NCI-H510A (cell line): ENCODE measurements at places on chromosomes 3 and 15.

GRCh38 chr3:154398084-154398967 lies 31.7 kb downstream of the GPR149 start:
- DNase-seq, result no peak

- DNase-seq, result no peak
Measured at GRCh38 chr3:102129760-102130608, 280.7 kb downstream of the NFKBIZ start.

DNA sequence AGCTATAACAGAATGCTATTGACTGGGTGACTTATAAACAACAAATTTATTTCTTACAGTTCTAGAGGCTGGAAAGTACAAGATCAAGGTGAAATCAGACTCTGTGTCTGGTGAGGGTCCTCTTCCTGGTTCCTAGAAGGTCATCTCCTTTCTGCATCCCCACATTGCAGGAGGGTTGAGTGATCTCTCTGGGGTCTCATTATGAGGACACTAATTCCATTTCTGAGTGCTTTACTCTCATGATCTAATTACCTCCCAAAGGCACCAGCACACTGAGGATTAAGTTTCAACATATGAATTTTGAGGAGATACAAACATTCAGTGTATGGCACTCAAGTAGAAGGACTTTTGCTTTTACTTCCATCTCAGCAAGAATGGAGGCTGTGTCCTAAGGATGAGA lies 534.1 kb upstream of the KCNMB2 start:
- DNase-seq, result no peak

- no peak for DNase-seq
Measured at GRCh38 chr3:8713901-8714759, 19.5 kb upstream of the CAV3 start.

DNA sequence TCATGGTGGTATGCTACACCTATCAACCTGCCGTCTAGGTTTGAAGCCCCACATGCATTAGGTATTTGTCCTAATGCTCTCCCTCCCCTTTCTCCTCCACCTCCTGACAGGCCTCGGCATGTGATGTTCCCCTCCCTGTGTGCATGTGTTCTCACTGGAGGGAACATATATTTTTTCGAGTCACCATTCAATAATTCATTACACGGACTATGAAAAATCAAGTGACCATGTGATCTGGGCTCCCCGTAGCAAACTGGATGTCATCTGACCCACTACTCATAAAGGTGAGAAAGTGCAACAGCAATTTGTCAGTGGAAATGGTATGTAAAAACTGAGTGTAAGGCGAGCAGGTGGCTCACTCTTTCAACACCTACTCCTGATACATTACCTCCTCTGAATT lies 224.3 kb upstream of the RASGRP1 start:
- DNase-seq, result no peak

DNA sequence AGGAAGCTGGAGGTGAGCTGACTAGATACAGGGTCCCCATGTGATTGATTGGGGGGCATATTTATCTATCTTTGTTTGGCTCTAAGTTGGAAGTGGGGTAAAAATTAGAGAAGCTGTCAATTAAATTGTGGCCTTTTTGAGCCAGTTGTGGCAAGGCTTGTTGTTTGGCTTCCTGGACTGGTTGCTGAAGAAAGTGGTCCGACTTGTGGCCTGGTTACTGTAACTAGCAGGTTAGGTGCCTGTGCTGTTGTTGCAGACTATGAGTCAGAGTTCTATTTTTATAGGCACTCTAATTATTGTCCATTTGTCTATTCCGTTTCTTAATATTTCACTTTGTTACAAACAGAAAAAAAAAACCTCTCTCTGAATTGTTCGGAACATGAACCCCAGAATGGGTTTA lies 129.1 kb upstream of the CNTN6 start:
- no peak for DNase-seq

DNA sequence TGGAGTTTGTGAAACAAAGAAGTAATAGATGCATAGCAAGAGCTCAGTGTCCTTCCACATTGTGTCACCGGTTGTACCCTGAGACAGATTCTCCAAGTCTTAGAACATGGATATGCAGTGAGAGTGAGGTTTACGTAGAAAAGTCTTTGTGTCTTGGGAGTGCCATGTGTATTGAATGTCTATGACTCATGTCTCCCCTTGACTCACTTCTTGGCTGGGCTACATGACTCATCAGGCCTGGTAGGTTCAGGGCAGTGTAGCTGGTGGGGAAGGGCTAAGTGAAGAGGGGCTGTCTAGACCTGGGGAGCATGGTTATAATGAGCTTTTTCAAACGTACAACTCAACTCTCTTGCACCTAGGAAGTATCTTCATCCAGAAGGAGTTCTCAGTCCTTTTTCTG lies 167.4 kb downstream of the GAP43 start:
- DNase-seq, result no peak

DNA sequence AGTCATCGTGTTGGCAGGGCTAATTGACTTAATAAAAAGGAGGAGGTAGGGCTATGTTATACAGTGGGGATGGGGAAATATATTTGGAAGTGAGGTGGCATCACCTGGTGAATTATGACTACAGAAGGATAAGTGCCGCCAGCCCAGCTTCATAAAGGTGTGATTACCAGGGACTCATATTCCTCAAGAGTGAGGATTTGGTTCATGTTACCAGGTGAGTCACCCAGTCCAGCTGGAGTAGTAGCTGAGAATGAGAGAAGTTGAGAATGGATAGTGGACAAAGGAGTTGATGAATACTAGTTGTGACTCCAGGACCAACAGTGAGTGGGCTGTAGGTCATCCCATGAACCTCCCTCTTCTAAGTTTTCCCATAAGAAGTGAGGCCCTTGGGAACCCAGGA lies 143.0 kb upstream of the GALNT15 start:
- DNase-seq, result no peak

- no peak for DNase-seq
Measured at GRCh38 chr15:97978401-97979139, 18.1 kb downstream of the ARRDC4 start.

- no peak for DNase-seq
Measured at GRCh38 chr3:73141525-73141924, 80.1 kb downstream of the EBLN2 start.
